Kidney epithelial cell (primary cell): ENCODE measurements at places on chromosomes 12 and 14. TPM values are rescaled to one million over a fixed set of nuclear protein-coding genes. Genes with fewer than 3 reads are reported as not detected.

GRCh38 chr12:43289426-43289801 is 262.6 kb downstream of the ADAMTS20 start:
- DNase-seq = no peak

DNA sequence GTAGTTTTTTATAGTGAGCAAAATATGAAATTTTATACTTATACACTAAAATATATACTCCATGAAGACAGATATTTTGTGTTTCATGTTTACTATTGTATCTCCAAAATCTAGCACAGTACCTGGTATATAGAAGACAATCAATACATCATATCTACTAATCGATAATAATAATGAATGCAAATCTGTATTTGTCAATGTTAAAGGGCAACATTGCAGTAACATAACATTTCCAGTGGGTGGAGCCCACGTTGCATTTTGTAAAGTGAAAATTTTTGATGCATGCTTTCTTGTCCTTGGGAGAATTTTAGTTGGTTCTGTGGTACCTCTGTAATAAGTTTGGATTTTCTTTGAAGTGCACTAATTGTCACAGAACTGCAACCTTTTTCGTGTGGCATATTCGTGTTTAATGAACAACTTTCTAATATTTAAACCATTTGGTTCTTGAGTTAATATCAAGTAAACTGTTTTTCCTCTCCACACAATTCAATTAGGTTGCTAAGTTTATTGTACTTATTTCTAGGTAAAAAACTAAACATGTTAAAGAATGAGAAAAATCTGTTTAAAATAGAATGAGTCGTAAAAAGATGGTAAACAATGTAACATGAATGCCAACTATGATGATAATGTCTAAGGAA is 47.4 kb downstream of the AVPR1A start:
- DNase-seq = no peak

GRCh38 chr12:6407236-6407954 is 23.4 kb downstream of the LTBR start:
- no peak for DNase-seq

- DNase-seq = no peak
Observed at GRCh38 chr12:106583242-106584103, 669 bp downstream of the RFX4 start.

The DEGS2 gene
- total RNA-seq = 0.75 TPM in 1 of 2 replicates, not detected in the other
